ENCODE measurements at places on chromosomes 1 and 21.

DNA sequence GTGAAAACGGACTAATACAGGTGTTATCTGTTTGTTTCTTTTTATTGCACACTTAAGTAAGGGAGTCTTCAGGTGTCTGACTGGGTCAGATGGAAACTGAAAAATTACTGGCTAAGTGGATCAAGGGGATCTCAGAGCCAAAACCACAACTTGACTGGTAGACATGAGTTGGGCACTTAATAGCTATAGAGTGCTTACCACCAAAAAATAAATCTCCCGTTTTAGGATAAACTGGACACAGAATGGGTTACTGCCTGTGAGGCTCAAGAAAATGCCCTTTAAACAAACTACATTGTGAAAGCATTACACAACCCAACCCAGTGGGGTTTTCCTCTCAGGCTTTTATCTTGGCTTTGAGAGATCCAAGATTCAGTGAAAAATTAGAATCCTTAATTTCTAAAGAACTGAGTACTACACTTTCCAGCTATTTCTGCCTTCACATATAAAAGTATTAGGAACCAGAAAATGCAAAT is 134.0 kb upstream of the LYPLAL1 start:
- no peak for DNase-seq

DNA sequence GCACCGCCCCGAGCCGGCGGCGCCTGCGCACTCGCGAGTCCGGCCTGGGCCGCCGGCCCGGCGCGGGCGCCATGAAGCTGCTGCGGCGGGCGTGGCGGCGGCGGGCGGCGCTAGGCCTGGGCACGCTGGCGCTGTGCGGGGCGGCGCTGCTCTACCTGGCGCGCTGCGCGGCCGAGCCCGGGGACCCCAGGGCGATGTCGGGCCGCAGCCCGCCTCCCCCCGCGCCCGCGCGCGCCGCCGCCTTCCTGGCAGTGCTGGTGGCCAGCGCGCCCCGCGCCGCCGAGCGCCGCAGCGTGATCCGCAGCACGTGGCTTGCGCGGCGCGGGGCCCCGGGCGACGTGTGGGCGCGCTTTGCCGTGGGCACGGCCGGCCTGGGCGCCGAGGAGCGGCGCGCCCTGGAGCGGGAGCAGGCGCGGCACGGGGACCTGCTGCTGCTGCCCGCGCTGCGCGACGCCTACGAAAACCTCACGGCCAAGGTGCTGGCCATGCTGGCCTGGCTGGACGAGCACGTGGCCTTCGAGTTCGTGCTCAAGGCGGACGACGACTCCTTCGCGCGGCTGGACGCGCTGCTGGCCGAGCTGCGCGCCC is at the start of gene B3GALT6:
Gene B3GALT6 (plus strand): TSS at position 30 of the 588 bp plus-strand sequence. CDS start 42 bp downstream, at position 72.
- no peak for DNase-seq

DNA sequence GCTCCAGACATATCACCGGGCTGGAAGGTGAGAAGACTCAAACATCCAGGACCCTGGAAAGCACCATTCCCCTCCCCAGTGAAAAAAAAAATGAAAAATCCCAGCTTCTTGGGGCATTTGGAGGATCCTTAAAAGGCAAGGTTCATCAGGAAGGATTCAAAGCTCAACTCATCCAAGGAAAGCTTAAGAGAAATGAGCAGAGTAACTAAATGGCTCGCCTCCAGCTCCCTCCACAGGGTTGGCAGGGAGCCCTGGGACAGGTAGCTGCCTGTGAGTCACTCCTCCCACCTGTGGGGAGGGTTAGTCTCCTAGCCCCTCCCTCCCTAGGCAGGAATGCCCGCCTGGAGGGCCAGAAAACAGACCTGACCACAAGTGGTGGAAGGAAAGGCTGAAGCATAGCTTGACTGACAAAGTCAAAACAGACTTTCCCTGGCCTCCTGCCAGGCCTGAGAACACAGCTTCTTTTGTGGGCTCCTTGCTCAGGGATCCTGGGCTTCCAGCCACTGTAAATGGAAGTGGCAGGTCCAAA is 712 bp upstream of the LAMB3 start:
- peak; percentile 25 for DNase-seq

GRCh38 chr1:170692866-170693575 is 29.1 kb downstream of the PRRX1 start:
- no peak for DNase-seq

DNA sequence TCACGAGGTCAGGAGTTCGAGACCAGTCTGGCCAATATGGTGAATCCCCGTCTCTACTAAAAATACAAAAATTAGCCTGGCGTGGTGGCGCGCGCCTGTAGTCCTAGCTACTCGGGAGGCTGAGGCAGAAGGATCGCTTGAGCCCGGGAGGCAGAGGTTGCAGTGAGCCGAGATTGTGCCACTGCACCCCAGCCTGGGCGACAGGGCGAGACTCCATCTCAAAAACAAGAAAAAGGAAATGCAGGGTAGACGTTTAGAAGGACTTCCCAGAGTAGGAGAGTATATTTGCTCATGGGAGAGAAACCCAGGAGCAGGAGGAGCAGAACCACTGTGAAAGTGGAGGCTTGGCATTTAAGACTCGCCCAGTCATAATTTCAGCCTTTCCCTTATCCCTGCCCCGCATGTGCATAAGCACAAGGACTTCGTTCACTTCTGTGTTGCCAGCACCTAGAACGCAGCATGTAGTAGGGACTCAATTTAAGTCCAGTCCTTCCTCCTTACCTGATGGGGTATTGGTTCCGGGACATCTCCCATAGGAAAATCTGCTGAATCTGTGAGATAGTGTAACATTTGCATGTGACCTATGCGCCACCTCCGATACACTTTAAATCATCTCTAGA is 5.2 kb upstream of the MEF2D start:
- DNase-seq = no peak

GRCh38 chr1:54575161-54575560 is 27.1 kb downstream of the ACOT11 start:
- no peak for DNase-seq

DNA sequence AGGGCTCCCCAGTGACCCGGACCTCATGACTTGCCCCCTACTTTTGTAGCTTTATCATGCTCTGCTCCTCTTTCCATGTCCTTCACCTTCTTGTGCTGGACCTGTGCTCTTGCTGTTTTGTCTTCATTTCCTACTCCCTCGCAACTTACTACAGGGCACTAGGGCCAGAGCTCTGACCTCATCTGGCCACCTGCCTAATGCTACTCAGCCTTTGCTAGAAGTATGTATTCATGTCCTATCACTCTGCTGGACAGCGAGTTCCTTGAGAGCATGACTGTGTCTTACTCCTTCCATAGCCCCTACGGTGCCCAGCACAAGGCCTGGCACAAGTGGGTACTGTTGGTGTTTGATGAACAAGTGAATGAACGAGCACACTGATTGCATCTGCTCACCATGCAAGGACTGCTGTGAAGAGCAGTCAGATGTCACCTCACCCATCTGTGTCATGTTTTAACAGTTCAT is 1.9 kb downstream of the MTFR1L start:
- DNase-seq = no peak

DNA sequence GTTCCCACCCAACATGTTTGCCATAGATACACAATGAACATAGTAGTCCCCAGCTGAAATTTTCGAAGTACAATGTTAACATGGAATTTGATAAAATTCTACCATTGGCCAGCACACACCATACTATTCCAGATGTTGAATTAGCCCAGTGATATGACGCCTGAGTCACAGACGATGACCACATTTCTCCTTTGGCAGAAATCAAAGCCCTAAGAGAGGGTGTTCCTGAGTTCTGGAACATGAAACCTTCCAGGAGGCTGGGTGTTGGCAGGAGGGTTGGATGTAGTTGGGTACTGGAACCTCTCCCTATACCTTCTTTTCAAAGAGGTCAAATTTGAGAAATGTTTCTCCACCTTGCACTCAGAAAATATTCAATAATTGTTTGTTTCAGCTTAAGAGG is 37.8 kb downstream of the LPAR3 start:
- DNase-seq = no peak

GRCh38 chr1:83060221-83060620 is 938.7 kb downstream of the TTLL7 start:
- no peak for DNase-seq

GRCh38 chr1:201385299-201385891 is 7.9 kb upstream of the TNNT2 start:
- peak; percentile 2 for DNase-seq

DNA sequence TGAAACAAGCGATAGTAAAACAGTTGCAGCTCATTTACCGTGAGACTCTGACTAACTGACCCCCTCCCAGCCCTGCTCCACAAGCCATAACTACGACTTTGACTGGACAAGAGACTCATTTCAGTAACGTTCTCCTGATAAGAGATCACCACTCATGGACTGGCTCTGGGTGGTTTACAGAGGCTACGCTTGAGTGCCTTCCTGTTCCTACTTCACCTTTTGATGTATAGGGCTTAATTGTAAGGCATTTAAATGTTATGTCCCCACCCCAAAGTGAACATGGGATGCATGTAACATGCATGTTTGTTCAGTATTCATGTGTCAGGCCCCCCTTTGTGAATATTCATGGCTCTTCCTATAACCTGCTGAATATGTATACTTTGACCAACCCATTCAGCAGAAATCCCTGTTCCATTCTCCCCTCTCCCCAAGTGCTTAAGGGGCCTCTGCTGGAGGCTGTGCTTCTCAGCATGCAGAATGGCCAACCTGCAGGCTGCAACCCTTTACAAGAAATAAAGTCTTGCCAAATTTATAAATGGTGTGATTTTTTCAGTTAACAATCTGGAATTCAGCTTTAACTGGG is 50.7 kb upstream of the SPOCD1 start:
- DNase-seq = no peak

DNA sequence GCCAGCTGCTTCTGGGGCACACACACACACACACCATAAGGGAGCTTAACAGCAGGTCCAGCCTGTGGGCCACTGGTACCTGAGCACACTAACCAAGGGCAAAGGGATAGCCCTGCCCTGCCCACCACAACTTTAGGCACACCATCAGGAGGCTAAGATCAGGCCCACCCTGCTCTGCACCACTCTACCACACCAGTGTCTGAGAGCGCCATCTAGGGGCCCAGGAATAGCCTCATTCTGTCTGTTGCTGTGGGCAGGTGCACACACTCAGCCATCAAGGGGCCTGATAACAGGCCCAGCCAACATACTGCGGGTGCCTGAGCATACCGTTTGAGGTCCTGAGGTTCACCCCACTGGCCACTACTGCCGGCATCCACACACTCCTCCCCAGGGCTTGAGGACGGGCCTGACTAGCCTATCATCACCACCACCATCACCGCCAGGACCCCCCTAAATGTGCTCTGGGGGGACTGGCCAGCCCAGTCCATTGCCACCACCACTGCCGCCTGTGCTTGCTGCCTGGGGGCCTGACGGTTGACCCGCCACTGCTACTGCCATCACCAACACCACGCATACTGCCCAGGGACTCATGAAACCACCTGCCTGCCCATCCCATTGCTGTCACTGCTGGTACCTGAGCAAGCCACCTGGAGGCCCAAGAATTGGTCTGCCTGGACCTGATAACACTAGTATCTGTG is 31.3 kb downstream of the NSL1 start:
- DNase-seq = peak; percentile 48

- DNase-seq = peak; percentile 63
These were observed 76.6 kb downstream of the NDUFS5 start for GRCh38 chr1:39102537-39103327.

- DNase-seq = no peak
These were observed 35.4 kb upstream of the DSCAM start for GRCh38 chr21:40882192-40882915.

DNA sequence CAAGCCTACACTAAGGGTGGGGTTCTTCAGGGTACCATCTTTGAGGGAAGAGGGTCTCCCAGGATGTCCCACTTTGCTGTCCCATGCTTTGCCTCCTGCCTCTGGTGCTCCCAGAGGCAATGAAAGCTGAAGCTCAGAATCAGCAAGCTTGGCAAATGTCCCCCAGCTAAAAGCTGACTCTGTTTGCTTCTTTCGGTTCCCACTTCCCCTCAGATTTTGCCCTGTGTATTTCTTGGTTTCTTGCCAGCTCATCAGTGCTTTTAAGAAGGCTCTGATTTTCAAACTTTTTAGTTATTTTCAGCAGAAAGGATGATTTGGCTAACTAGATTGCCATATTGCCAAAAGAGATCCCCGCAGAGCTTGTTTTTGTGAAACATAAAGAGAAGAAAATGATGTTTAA is 33.1 kb upstream of the COG2 start:
- DNase-seq = no peak

DNA sequence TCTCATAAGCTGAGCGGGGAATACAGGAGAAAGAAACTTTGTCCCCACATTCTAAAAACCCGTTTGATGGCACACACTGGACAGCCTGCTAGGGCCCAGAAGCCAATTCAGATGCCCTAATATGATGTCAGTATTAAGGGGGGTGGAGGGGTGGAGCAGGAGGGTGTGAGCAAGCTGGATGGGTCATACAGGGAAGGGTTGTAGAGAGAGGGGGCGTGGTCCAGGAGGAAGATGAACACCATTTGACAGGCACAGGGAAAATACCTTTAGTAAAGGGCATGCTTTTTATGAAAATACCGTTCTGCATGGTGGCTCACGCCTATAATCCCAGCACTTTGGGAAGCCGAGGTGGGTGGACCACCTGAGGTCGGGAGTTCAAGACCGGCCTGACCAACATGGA is 6.0 kb downstream of the TARS2 start:
- no peak for DNase-seq

DNA sequence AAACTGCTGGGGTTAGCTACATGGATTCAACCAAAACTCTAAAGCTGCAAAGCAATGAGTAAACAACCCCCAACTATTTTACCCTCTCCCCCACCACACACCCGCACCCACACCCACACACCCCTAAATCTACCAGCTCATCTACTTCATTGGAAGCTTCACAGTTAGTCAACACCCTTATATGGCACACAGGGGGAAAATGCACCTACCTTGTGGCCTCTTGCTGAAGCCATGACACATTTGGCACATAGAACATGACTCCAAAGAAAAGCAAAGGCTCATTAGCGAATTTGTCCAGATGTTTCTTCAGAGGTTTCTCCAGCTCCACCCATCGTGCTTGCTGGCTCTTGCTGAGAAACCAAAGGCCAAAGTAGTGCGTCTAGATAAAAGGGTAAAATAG is 99.8 kb downstream of the PTPN14 start:
- no peak for DNase-seq

DNA sequence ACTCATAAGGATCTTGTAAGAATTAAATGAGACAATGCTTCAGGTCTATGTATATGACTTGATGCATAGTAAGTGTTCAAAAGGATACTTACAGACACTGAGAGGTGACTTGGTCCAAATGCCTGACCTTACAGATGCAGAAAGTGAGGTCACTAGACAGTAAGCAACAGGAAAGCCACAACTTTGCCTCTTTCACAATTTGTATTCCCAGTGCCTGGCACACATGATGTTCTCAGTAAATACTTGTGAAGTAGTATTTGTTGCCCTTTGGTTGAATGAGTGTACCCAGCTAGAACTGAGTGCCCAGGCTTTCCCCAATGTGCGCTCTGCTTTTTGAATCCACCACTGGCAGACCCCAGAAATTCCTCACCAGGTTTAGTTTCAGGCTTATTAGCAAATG is 105.1 kb downstream of the BEND5 start:
- no peak for DNase-seq

GRCh38 chr1:19648689-19649088 is 4.6 kb downstream of the NBL1 start:
- DNase-seq = no peak

GRCh38 chr1:174448531-174448883 is 743 bp downstream of the GPR52 start:
- no peak for DNase-seq
